ENCODE measurements at places on chromosomes 4 and X.
A peak's percentile ranks its signal among the peaks of the same experiment; 100 is the strongest.

DNA sequence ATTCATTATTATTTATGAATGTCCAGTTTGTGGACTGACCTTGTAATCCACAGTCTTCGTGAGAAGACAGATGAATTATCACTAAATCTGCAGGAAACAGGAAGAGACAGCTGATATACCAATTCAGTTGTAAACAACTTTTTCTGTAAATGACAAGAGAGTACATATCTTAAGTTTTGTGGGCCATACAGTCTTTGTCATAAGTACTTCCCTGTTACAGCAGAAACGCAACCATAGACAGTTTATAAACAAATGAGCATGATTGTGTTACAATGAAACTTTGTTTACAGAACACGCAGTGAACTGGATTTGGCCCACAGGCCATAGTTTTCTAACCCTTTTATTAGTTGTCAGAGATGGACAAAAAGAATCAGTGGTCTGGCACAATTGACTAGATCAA, 443.4 kb downstream of the PDGFC start:
- no peak for DNase-seq

DNA sequence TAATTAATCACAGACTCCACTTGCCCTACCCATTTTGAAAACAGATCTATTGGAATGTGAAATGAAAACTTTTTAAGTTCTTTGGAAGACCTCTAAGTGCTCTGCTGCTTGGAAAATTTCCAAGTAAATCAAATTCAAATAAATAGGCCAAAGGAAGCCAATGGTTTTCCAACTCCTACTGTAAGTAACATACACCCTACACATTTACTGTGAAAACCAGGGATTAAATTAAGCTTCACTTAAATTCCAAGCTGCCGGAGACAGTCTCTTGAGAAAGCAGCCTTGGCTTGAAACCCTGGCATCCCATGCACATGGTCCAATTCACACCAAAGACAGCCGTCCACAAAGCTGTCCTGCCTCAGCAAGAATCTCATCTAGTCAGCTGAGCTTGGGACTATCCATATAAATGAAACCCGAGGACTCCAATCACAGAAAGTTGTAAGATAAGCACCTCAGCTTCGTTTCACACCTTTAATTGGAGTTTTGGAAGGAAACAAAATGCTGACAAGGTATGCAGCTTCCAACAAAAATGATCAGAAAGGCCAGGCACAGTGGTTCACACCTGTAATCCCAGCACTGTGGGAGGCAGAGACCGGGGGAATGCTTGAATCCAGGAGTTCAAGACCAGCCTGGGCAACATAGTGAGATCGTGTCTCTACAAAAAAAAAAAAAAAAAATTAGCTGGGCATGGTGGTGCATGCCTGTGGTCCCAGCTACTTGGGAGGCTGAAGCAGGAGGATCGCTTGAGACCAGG, 88.6 kb downstream of the APBB2 start:
- no peak for DNase-seq

- no peak for DNase-seq
Observed at GRCh38 chr4:87565746-87566145, 36.6 kb upstream of the SPARCL1 start.

DNA sequence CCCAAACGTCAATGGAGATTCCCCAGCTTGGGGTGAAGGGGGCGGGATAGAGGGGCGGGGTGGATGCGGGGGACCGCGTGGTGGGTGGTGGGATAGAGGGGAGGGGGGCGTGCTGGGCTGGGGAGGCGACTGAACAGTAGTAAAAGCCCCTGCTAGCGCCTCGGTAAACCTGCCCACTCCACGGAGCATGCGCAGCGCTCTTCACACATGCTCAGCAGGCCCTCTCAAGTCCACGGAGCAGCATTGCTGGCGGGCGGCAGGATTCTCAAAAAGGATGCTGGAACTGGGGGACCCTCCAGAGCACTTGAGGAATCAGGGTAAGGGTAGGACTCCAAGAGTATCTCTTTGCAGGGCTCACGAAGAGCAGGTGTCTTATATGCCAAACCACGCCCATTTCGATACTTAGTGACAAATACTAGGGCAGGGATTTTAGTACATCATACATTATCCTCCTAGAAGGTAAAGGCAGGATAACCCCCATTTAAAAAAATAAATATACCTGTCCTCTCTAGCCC, 378 bp upstream of the RPS6KA6 start:
- DNase-seq, result peak; percentile 8

DNA sequence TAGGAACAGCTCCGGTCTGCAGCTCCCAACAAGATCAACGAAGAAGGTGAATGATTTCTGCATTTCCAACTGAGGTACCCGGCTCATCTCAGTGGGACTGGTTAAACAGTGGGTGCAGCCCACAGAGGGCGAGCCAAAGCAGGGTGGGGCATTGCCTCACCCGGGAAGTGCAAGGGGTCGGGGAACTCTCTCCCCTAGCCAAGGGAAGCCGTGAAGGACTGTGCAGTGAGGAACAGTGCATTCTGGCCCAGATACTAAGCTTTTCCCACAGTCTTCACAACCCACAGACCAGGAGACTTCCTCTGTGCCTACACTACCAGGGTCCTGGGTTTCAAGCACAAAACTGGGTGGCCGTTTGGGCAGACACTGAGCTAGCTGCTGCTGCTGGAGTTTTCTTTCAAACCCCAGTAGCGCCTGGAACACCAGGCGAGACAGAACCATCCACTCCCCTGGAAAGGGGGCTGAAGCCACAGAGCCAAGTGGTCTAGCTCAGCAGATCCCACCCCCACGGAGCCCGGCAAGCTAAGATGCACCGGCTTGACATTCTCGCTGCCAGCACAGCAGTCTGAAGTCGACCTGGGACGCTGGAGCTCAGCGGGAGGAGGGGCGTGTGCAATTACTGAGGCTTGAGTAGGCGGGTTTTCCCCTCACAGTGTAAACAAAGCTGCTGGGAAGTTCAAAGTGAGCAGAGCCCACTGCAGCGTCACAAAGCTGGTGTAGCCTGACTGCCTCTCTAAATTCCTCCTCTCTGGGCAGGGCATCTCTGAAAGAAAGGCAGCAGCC, 84.6 kb downstream of the THOC2 start:
- no peak for DNase-seq

DNA sequence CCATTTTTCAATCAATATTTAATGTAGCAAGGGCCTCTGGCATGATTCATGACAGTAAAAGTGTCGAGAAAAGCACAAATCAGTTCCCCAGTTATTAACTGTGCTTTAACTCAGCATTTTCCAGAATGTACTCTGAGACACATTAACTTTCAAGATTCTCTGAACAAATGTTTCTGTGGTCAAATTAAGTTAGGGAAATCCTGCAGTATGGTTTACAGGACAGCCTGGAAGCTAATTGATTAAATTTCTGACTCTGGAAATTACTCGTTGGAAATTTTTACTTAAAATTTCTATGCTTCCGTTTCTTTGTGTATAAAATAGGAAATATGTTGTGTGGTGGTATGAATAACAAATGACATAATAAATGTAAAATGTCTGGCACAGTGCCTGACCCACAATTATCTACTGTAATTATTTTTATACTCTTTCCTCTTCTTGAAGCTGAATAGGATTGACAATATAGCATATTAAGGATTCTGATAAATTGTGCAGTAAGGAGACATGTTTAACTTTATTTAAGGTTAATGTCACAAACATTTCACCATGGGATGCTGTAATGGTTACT, 33.7 kb downstream of the STK32B start:
- DNase-seq, result no peak

GRCh38 chr4:79695848-79696247, 287.8 kb upstream of the GK2 start:
- no peak for DNase-seq

DNA sequence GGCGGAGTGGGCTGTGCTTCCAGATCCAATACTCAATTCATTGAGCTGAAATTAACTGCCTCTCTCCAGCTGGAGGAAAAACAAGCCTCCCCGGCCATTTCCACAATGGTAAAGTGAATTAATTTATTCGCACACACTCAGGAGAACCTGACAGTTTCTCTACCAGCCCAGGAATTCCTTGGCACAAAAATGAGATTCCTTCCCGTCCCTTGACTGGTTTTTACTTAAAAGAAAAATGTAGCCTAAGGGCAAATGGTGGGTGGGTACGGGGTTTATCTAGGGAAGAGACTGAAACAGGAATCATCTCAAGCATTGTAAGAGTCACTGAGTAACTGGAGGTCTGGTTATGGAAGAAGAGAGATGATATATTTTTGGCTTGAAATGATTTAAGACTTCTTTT, 102.7 kb downstream of the VCX3A start:
- no peak for DNase-seq

DNA sequence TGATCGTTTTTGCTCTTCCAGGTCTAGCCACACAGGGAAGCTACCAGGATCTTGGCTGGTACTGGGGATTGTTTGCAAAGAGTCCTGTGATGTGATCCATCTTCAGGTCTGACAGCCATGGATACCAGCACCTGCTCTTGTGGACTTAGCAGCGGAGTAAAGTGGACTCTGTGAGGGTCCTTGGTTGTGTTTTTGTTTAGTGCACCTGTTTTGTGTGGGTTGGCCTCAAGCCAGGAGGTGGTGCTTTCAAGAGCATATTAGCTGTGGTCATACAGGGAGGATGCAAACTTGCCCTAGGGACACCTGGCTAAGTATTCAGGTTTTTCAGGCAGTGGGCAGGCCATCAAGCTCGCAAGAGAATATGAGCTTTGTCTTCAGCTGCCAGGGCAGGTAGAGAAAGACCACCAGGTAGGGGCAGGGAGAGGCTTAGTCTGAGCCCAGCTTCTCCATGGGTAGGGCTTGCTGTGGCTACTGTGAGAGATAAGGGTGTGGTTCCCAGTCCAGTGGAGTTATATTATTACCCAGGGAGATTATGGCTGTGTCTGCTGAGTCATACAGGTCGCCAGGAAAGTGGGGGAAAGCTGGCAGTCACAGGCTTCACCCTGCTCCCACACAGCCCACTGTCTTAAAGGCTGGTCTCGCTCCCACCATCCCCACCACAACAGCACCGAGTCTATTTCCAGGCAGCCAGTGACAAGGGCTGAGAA, 293.7 kb downstream of the PCDH18 start:
- no peak for DNase-seq

GRCh38 chrX:152725409-152725808, 8.1 kb downstream of the CSAG1 start:
- no peak for DNase-seq

DNA sequence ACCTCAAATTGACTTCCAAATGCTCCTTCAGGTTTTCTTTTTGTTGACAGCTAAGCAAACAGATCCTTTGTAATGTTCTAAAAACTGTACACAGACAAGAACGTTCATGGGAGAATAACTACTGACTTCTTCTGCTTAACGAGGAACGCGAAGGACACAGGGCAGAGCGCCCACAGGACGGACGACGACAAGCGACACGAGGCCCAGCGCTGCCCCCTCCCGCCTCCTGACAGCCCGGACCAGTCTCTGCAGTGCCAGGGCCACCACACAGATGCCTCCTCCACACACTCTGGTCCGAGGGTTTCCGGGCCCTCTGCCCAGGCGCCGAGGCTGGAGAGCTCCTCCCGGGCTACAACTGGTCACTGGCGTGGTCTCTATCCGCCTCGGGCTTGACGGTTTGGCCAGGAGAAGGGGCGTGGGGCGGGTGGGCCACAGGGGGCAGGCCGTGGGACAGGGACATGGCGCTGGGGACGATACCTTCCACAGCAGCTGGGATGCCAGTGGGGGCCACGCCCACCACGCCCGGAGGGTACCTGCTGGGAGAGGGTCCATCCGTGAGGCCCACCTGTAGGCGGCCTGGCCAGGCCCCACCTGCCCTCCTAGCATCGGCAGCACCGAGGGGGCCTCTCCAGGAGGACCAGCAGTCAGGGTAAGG, 36.9 kb downstream of the CTBP1 start:
- no peak for DNase-seq

DNA sequence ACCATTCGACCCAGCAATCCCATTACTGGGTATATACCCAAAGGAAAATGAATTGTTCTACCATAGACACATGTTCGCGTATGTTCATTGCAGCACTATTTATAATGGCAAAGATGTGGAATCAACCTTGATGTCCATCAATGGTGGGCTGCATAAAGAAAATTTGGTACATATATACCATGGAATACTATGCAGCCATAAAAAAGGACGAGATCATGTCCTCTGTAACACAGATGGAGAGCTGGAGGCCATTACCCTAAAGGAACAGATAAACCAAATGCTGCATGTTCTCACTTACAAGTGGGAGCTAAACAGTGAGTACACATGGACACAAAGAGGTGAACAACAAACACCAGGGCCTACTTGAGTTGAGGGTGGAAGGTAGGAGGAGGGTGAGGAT, 45.1 kb downstream of the SCML2 start:
- DNase-seq, result no peak

GRCh38 chr4:123974386-123975149, 578.0 kb downstream of the SPRY1 start:
- no peak for DNase-seq

DNA sequence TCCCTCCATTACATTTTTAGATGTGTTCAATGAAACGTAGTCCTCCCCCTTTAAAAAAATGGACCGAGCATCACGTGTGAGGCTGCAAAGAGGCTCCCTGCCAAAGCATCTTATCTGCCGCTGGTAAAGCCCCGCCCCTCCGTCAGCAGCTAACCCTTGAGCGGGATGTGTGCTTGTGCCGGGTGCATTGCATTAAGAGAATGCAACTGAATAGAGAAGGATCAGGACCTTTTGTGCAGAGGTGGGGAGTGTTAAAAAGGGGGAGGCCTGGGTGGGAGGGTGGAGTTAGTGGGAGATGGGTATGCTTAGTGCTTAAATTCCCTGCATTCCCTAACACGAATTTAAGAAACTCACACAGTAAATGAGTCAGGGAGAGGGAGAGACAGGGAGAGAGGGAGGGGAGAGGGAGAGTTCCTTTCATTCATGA, 66.0 kb downstream of the TBL1X start:
- DNase-seq, result peak; percentile 77

DNA sequence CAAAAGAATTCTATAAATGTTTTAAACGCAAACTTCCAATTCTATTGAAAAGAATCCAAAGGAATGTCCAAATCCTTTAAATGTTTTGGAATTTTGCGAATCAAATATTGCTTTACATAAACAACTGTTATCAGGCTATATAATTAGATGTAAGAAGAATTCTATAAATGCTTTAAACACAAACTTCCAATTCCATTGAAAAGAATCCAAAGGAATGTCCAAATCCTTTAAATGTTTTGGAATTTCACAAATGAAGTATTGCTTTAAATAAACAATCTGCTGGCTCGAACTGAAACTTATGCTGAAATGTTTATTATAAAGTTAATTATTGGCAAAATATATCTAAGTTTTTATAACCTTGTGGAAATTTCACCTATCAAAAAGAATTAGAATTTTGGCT, 16.1 kb downstream of the DAPP1 start:
- no peak for DNase-seq

GRCh38 chr4:100372432-100372831, 145.4 kb downstream of the EMCN start:
- peak; percentile 3 for DNase-seq

DNA sequence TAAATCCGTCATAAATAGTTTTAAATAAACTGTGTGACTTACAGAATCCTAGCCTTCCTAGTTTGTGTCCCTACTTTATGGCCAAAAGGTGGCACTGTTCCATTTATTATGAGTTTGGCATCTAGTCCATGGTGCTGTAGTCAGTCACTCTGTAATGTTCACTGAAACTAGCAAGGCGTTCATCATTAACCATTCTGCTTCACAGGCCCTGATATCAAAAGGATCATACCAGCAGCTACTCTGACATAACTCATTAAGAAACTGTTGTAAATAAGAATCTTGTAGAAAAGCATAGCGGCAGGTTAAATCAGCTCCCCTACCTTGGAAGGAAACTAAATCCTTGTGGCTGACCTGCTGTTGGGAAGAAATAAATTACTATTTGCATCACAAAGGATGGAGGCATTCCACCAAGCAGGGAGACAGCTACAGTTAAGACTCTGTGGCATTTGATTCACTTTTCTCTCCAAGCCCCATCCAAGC, 919.6 kb upstream of the DIAPH2 start:
- no peak for DNase-seq

GRCh38 chr4:174318829-174319764, 35.4 kb downstream of the CEP44 start:
- peak; percentile 19 for DNase-seq

- no peak for DNase-seq
Observed at GRCh38 chrX:130080791-130081367, 29.4 kb downstream of the ELF4 start.

All from germinal center (tissue), 1 donor.